ENCODE measurements at places on chromosomes 16 and 17.

GRCh38 chr16:6836766-6837165 lies 495.9 kb upstream of the RBFOX1 start:
- DNase-seq, result no peak

DNA sequence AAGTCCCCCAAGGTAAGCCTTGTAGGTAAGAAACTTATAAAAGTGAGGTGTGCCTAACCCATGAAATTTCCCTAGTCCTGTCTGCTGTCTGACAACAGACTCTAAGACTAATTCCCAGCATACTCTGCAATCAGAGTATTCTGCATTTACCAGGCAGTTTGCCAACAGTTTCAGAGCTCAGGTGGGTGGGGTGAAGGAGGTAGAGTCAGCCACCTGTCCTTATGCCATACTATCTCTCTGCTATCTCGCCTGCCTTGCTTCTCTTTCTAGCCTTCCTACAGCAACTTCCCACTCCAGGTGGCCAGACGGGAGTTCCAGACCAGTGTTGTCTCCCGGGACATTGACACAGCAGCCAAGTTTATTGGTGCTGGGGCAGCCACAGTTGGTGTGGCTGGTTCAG lies 2.3 kb downstream of the ATP5MC1 start:
- no peak for DNase-seq

GRCh38 chr17:73711184-73711583 lies 66.9 kb upstream of the SDK2 start:
- no peak for DNase-seq

DNA sequence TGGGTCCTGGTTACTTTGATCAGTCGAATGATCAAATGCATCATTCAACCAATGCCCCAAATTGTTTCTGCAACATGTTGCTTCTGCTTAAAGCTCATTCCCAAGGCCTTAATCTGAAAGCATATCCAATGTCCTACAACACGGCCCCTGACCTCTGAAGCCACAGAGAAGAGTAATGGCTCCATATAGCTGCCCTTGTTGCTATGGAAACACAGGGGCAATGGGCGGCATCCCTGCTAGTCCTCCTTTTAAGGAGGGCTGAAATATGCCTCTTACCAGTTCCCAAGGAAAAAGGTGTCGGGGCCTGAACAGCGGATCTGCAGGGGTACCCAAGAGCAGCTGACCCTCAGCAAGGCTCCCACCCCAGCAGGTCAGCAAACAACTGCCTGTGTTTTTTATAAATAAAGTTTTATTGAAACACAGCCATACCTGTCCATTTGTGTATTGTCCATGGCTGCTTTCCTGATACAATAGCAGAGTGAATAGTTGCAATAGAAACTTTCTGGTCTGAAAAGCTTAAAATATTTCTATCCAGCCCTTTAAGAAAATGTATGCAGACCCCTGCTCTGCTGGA lies 210.4 kb downstream of the XYLT1 start:
- no peak for DNase-seq

GRCh38 chr17:60579090-60579489 lies 20.9 kb upstream of the PPM1D start:
- no peak for DNase-seq

- no peak for DNase-seq
These were observed 43.7 kb upstream of the CDRT4 start for GRCh38 chr17:15511142-15511541.

DNA sequence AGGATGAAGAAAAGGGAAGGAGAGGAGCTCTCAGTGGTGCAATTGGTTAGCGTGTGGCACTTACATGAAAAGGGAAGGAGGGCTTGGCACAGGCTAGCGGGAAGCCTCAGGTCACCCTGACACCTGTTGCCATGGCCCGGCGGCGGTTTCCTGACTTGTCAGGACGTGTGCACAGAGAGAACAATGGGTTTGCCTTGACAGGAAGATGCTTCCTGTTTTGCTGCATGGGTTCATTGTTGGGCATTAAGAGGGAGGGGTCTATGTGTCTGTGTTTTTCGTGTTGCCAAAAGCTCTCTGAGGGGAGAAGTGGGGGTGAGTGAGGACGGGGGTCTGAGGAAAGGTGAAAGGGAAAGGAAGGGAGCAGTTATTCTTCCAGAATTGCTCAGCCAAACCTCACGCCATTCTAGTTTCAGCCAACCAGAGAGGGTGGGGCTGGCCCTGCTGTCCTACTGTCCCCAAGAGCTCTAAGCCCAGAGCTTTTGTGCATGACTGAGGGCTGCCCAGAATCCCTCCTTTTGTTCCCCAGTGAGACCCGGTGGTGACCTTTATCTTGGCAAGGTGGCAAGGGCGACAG lies 17.1 kb upstream of the CCR7 start:
- no peak for DNase-seq

DNA sequence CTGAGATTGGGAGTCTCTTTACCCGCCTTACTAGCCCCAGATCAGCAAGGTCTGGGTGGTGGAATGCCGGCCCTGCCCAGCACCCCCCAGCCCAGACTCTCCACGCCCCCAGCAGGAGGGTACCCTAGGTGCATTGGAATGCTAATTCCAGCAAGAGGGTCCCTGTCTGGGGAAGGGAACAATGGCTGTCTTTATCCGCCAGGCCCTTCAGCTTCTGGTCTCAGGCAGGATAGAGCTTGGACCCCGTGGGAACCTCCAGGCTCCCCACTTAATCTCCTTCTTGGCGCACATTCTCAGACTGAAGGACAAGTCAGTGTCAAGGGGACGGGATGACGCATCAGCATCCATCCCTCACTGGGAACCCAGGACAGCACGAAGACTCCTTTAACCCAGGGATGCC lies 85.1 kb downstream of the LITAF start:
- DNase-seq, result no peak
